Keratinocyte (primary cell): ENCODE measurements at places on chromosomes 5 and 9.

DNA sequence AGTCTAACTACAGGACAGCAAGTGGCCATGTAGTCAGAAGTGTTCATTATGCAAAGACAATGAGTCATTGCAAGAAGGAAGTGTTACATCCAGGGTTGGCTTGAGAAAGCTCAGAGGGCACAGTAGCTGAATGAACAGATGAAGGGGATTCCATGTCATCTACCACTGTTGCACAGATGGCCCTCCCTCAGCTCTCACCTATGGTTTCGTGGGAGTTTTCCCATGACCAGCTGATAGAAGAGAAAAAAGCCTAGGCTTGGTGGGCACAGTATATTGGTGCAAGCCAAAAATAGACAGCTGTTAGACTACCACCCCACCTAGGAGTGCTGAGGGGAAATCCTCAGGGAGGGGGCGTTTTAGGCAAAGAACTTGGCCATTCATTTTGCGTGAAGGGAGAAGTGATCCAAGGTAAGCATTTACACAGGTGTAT is 217.0 kb downstream of the DMRT2 start:
- DNase-seq, result no peak

- no peak for DNase-seq
Measured at GRCh38 chr5:170411100-170411499, 21.9 kb upstream of the KCNMB1 start.

DNA sequence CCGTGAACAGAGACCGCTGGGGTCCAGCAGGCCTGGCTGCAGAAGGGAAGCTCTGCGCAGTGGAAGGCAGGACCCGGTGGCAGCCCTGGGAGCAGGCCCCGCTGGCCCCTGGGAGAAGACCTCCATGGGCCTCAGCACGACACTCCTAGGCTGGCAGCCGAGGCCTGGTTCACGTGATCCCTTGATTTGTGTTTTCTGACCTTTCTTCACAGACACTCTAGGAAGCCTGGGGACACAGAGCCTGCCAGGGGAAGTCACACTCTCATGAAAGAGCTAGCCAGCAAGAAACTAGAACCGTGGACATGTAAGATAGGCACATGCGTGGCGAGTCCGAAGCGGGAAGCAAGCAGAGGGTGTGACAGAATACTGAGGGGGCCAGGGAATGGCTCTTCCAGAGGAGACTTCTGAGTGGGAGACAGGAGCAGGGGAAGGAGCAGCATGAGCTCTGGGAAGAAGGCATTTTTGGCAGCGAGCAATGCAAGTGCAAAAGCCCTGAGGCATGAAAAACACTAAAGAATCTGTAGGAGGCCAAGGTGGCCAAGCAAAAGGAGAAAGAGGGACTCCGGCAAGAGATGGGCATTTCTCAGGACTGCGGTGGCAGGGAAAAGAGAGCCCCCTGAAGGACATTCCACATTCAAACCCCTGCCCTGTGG is 26.6 kb upstream of the IL17B start:
- DNase-seq, result no peak

GRCh38 chr9:127935765-127936221 is 1.9 kb downstream of the DPM2 start:
- no peak for DNase-seq

DNA sequence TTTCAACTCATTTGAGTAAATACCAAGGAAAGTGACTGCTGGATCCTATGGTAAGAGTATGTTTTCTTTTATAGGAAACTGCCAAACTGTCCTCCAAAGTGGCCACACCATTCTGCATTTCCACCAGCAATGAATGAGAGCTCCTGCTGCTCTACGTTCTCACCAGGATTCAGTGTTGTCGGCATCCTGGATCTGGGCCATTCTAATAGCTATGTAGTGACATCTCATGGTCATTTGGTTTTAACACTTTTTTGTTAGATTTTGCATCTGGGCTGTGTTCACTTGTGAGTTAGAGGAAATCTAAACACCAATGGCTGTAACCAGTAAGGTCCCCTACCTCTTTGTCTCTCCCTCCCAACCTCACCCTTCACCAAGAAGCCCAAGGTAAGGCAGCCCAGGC is 115.9 kb downstream of the ATPSCKMT start:
- no peak for DNase-seq

GRCh38 chr5:143251190-143251589 is 152.3 kb downstream of the NR3C1 start:
- no peak for DNase-seq

- DNase-seq, result no peak
Measured at GRCh38 chr9:134276453-134277245, 49.6 kb upstream of the RXRA start.

DNA sequence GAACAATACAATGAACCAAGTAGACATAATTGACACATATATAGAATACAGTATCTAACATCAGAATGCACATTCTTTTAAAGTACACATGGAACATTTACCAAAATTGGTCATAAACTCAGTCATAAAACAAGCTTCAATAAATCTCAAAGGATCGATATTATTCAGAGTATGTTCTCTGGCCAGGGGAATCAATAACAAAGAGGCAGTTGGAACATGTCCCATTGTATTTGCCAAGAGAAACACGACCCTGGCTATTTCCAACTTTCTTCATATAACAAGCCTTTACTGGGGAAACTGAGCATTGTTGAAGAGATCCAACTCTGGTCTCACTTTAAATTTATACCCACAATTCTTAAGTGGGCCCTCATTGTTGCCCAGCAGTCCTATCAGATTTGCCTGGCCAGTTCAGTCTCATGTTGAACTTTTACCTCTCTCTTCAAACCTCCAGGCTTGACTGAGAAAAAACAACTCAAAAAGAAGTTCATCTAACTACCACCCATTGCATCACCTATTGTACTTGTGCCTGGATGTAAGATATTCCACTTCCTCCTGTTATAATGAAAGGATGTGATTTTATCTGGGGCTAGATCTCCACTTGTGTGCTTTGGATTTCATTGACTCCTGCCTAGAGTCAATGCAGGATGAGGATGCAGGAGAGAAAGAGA is 162.5 kb downstream of the HSPA4 start:
- no peak for DNase-seq

GRCh38 chr9:15010581-15010980 is 100.4 kb upstream of the FREM1 start:
- DNase-seq, result no peak

DNA sequence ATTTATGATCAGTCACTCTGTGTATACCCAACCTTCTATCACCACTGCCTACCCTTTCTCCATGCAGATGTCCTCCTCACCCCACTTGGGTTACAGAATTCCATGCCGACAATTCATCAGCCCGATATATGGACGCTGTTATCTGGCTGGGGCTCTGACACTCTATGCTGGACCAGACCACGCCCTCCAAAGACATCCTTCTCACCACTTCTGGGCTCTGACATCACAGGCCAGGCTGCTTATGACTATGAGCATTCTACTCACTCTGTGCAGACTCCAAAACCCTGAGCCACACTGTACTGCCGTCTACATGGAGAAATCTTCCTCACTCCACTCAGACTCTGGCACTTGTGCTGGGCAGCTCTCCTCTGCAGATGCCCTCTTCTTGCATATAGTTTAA is 7.6 kb upstream of the AK3 start:
- DNase-seq, result no peak

DNA sequence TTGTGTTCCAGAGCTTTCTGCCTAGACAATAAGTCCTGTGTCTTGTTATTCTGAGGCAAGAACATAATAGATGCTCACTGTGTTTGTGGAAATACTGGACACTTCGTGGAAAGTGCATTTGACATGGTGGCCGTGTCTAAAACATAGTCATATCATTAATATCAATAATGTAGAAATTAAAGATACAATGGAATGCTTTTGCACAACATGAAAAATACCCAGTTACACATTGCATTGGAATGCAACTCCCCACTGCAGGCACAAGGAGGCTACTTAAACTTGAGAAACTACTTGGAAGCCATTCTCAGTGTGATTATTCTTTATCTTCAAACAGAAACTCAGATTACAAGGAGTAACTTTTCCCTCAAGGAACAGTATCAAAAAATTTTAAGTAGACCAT is 145.3 kb upstream of the ZNF462 start:
- DNase-seq, result peak; percentile 13

GRCh38 chr5:78838753-78839152 is 146.4 kb downstream of the ARSB start:
- DNase-seq, result no peak

DNA sequence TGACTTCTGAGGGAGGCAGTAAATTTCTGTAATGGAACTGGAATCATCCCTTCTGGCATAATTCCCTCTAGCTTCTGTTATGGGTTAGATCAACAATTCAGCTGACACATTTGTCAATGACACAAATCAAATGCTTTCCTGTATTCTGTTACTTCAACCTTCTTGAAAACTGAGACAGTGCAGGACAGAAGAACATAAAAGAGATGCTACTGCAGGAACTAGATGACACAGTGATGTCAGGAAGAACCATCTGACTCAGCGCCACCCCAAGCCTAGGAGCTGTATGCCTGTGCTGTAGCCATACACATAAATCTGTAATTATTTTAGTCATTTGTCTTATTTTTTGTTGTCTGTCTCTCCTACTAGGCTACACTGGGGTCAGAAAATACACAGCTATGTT is 18.2 kb upstream of the CEP120 start:
- DNase-seq, result no peak

DNA sequence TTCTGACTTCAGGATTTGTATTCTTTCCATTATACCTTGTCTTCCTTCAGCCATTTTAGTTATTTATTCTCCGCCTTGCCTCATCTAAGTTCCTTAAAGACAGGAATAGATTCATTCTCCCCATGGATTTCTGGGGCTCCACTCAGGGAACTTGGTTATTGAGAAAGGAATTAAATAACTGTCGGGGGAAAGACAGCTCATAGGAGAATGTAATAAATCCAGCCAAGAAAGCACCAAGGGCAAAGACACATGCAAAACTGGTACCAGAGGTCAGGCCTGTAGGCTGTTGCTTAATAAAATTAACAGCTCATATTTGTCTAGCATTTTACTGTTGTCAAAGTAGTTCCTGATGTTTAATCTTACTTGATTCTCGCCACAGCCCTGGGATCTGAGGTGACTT is 357.2 kb downstream of the TMEM38B start:
- no peak for DNase-seq

DNA sequence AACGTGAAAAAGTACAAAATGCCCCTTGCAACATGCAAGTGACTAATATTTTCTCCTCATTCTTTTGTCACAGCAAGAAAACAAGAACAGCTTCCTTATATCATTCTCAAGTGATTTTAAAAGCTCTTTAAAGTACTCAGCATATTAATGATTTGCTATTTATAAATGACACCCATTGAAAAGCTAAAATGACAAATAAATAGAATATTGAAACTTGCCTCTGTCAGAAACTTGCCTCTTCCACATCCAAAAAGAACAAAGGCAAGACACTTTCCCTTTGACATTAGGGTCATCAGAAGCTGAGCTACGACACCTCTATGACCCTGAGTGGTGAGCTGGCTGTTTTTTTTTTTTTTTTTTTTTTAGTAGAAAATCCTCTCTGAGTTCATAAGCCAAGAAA is 339.6 kb upstream of the ITGA1 start:
- DNase-seq, result no peak

DNA sequence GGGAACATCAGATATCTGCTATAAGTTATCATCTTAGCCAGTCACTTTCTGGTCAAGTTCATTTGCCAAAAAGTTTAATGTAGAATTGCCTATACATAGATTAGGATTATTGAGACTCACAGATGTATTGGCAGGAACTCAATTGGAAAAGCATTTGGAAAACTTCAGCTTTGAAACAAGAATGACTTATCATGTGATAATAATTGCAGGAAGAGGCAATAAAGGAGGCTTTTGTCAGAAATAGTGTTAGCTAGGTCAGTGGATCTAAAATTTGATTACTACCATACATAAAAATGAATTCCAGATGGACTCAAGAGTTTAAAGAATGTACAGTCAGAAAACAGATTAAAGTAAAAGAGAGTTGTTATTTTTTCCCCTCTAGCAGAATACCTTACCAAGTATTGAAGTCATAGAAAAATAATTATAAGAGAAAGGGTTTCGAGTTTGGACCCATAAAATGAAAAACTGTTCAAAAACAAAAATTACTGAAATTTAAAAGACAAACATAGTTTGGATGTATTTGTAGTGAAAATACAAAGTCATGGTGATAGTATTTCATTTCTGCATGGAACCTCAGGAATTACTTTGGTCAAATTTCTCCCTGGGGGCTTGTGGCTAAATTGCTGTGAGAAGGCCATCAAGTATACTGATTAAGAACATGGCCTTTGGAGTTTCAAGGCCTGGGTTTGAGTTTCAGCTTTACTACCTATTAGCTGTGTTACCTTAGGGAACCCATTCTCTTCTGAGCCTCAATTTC is 159.9 kb downstream of the TMEM38B start:
- DNase-seq, result no peak

DNA sequence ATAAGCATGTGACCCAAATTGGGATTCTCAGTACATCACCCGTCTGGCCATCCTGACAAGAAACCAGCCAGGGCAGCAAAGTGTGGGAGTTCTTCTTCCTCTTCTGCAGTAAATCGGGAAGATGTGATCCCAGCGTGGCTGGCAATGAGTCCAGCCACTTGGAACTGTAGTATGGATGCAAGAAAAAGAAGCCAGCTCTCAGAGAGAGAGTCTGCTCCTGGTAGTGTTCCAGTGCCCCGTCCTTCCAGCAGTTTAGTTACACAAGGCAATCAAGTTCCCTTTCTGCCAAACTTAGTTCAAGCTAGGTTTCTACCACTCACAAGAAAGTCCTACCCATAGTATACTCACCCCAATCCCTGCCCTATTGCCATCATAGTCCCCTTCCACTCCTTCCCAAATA is 65.6 kb downstream of the CDK5RAP2 start:
- no peak for DNase-seq

DNA sequence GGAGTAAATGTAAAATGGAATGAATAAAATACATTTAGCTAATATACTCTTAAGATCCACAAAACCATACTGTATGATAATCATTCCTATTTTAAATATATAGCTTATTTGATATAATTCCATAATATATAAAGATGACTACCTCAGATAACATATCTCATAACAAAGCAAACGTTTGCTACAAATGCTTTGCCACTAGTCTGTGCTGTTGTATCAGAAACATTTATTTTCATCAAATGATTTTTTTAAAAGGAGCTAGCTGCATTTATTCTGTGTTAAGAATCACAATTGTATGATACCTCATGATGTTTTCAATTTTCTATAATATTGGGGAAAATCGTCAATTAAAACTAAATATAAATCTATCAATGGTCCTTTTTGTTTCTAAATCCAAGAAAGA is 567.2 kb downstream of the PTPRD start:
- no peak for DNase-seq

GRCh38 chr5:8831251-8831650 is 714.6 kb downstream of the SEMA5A start:
- DNase-seq, result no peak

DNA sequence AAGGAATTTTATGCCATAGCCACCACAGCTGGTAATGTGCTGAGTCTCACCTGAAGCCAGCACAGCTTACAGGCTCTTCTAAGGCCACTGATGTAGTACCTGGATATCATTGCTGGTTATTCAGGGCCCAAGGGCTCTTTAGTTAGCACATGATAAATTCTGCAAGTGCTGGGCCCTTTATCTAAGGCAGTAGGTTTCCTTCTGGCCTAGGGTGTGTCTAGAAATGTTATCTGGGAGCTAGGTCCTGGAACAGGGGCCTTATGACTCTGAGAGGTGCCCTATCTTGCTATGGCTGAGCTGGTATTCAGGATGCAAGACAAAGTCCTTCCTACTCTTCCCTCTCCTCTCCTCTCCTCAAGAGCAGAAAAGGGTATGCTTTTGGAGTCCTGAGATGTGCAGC is 1424.5 kb upstream of the NUDT12 start:
- DNase-seq, result no peak
